GM06990 (cell line): ENCODE measurements at places on chromosomes 1 and 21.

DNA sequence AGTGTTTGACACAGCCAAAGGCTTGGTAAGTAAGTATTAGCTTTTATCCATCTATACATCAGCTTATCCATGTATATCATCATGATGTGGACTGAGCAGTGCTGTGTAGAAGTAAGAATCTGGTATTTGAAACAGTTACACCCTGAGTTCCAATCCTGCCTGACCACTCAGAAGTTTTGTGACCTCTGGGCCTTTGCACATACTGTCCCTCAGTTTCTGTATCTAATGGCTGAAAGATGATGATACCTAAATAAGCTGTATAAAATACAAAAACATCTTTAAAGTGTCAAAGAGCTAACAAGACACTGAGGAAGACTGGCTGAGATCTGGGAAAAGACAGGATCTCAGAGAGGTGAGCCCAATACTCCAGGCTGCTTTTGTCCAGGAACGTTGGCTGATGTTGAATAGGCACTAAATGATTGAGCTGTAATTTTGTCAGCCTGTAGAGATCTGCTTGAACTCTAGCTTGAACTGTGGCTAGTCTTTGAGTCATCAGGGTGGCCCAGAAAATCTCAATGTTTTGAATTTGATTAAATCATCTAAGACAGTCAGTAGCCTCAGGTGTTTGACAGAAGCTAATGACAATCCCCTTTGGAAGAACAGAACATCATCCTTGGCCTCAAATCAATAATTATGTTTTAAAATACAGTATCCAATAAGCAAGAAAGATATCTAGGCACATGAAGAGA is 20.2 kb upstream of the OTUD3 start:
- DNase-seq = no peak

GRCh38 chr1:213397638-213398037 is 346.6 kb downstream of the RPS6KC1 start:
- DNase-seq = no peak

DNA sequence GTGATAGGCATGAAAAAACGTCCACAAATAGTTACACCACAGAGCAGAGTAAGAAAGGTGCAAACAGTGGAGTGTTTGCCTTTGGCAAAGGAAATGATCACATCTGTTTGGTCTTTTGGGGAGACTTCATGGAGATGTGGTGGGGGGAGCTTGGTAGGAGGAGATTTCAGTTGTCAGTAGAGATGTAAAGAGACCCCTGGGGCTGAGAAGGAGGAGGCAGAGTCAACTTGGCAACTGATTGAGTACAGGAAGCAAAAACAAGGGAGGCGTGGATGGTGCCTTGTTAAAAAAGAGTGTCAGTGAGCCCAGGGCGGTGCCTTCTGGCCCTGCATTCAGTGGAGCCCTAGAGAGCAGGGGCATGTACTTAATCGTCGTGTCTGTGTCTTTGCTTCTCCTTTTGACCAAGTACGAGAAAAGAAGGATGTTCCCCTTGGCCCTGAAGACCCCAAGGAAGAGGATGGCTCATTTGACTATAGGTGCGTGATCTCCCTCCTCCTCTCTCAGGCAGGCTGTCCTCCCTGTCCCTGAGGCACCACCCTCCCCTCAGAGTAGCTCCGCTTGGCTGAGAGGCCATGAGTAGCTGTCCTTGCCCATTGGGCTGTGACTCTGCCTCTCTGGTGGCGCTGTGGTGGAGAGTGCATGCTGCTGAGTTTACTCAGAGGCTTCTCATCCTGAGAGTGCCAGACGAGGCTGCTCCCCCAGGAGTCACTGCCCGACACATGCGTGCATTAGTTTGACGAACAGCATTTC is 30.4 kb upstream of the CNTN2 start:
- no peak for DNase-seq

DNA sequence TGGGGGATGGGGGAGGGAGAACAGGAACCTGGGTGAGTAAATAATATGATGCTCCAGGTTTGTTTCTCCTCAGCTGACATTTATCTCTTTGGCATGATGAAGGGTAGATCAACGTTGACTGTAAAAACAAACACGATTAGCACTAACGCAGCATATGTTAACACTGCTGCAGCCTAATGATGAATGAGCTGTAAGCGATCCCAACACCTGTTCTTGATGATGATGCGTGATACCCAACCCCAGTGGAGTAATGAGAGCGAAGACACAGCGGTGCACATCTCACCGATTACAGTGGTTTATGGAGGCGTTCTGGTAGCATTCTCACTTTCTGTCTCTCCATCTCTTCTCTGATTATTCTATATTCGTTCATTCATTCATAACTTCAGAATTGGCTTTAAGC is 640.4 kb downstream of the USP25 start:
- no peak for DNase-seq

GRCh38 chr1:244599937-244600350 is 53.0 kb upstream of the DESI2 start:
- DNase-seq = peak; percentile 31

GRCh38 chr1:228343191-228343661 is 63.4 kb downstream of the TRIM11 start:
- DNase-seq = no peak

DNA sequence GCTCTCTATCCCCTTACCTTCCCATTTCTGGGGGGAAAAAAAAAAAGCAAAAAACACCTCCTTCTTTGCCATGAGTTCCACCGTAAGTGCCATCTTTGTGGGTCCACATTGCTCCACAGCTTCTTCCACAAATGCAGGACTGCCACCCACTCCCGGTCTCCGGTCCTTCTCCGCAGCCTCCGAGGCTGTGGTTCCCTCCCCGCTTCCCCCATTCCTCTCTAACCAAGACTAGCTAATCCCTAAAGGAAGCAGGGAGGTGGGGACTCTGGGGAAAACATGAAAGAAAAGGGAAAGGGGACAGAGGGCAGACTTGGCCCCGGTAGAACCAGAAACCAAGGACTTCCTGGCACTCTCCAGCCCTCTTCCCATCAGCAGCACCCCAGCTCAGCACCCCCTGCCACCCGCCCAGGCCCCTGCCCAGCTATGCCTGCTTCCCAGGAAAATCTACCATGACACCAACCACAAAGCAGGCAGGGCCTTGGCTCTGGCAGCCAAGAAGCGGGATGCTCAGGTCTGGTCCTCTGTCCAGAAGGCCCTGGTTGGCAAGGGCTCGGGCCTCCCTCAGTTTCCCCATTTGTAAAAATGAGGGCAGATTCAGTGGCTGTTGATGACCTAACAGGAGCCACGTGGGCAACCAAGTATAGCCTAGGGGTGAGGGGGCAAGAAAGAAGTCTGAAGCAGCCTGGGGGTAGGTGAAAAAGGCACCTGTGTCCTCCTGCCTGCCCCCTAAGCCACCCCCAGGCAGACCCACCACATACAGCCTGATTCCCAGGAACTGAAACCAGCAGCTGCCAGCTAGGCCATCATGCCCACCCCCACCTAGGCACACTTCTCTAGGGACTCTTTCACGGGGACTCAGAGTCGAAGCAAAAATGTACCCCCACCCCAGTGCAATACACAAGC is 2.5 kb downstream of the EPHA2 start:
- no peak for DNase-seq

- DNase-seq = no peak
Observed at GRCh38 chr1:62922006-62922405, 138.1 kb downstream of the ATG4C start.

GRCh38 chr1:167824163-167824794 is 89.7 kb downstream of the ADCY10 start:
- no peak for DNase-seq

DNA sequence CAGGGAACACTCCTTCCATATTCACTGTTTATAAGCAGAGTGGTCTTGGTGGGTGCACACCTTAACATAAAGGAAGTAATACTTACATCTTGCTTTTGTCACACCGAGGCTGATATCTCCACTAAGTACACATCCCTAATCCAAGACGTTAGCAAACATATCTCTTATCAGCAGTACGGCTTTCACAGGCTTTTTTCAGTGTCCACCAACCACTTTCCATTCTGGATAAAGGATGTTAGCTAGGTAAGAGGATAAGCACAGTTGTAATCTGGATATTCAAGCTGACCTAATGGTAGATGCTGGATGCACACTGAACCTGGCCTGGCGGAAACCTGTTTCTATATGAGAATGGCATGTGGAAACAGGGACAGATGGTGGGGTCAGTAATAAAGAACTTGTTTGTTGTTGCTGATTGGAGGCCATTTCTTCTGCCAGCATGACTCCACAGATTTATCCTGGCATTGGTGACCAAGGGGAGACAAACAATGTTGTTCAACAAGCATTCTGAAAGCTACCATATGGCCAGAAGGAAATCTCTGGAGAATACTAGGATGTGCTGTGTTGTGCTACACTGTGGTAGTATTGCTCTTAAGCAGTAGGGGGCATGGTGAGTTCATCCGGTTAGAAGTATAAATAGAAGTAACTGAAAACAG is 416.4 kb downstream of the PTBP2 start:
- peak; percentile 6 for DNase-seq

DNA sequence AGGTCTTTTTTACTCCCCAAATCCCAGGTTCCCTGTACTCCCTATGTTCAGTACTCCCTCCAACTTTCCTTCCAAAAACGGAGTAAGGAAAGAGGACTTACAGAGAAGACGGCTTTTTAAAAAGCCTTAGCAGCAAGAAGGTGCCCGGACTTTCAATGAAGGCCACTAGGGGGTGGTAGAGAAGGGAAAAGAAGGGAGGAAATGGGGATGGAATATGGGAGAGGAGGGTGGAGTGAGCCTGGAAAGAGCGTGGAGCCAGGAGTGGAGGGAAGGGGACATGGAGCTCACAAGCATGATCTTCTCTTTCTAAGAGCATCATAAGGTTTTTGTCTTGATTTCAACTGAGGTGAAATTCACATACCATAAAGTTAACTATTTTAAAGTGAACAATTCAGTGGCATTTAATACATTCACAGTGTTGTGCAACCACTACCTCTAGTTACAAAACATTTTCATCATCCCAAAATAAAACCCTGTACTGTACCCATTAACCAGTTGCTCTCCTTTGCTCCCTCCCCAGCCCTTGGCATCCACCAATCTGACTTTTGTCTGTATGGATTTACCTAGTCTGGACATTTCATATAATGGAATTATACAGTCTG is 129.9 kb downstream of the ZNF281 start:
- DNase-seq = no peak

GRCh38 chr1:223331929-223332328 is 32.0 kb downstream of the SUSD4 start:
- DNase-seq = no peak

- DNase-seq = no peak
Observed at GRCh38 chr1:22763487-22764200, 53.0 kb downstream of the EPHB2 start.

- DNase-seq = no peak
Observed at GRCh38 chr21:31111093-31111492, 72.8 kb upstream of the KRTAP19-8 start.

GRCh38 chr1:228320394-228320793 is 86.2 kb downstream of the TRIM11 start:
- DNase-seq = no peak

DNA sequence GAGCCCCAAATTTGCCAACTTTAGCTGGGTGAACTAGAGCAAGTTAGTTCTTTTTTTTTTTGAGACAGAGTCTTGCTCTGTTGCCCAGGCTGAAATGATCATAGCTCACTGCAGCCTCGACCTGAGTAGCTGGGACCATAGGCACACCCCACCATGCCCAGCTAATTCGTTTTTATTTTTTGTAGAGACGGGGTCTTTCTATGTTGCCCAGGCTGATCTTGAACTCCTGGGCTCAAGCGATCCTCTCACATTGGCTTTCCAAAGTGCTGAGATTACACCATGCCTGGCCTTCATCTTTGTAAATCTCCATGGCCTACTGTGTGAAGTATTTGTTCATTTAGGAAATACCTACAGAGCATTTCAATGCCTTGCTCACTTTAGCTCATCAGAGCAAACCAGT is 105.6 kb upstream of the SLC44A3 start:
- DNase-seq = no peak

GRCh38 chr1:28259934-28260802 is 850 bp downstream of the SESN2 start:
- peak; percentile 38 for DNase-seq

DNA sequence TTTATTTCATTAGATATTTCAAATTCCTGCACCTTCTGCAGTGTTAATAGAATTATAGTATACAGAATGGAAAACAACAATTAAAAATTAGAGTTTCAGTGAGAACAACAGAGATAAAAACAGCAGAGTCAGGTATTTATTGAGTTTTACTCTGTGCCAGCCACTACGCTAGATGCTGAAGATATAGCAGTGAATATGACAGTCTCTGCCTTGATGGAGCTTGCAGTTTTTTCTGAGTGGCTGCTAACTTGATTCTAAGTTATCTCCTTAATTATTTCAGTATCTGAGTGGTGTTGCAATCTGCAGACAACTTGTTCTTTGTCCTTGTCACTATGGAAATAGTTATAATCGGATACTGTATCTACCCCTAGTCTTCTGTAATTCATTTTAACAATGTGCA is 384.3 kb upstream of the ZRANB2 start:
- DNase-seq = no peak

- peak; percentile 40 for DNase-seq
Observed at GRCh38 chr1:184163674-184164465, 112.3 kb downstream of the TSEN15 start.

DNA sequence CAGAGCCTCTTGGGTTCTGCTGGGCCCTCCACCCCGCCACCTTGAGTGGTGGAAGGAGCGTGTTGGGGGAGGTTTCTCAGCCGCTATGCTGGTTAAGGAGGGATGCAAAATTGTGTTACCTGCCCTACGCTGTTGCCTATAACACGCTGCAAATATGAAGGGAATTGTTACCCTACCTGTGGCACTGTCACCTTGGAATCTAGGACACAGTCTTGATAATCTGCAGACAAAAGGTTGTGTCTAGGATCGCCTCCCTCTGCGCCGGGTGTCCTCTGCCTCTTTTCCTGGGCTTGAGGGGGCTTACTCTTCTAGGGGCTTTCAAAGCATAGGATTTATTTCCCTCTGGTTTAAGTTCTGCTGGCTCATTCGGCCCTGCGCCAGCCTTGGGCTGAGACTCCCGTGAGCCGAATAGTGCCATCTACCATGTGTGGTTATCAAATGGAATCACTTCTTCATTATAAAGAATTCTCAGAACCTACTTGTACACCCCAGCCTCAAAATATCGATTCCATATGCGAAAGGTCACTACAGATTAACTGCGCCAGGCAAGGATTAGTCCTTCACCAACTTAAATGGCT is 697 bp downstream of the SLC22A15 start:
- no peak for DNase-seq

DNA sequence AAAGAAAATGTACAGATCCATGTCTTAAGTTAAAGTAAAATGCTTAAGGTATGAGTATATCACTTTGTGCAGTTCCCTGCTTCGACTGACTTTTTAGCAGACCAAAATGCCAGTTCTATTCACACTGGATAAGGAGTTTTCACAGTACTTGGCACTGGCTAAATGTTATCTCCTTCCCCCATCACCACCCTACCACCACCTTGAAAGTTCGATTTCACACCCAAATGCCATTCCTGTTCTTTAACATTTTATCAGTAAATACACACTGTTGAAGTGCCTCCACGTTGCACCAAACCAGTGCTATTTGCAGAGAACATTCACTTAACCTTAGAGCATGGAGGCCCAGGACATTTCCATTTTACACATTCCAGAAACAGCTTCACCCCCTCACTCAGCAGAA is 100.0 kb downstream of the URB2 start:
- DNase-seq = no peak

- no peak for DNase-seq
Observed at GRCh38 chr1:232316864-232317263, 313.1 kb downstream of the SIPA1L2 start.
